Stimulated activated CD4-positive, alpha-beta T cell treated with anti-CD3 and anti-CD28 coated beads, Interleukin-1b, Interleukin-23, amount 100 ng/mL, for 24 hours (primary cell): ENCODE measurements at places on chromosomes 3 and 15.

- DNase-seq: no peak
Observed at GRCh38 chr3:43346978-43347749, 60.8 kb downstream of the SNRK start.

DNA sequence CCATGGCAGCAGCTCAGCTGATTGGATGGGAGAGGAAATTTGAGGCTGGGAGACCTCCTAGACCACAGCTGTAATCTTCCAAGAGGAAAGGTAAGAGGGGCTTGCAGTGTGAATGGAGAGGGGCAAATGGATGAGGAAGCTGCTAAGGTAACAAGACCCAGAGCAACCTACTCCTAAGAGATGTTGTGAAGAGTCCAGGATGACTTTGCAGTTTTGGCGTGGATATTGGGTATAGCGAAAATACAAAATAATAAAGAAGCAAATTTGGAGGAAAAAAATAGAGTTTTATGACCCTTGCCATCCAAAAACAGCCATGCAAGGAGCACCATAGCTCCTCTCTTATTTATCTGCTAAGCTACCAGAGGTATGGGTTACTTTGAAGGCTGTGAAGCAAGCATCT is 186.6 kb downstream of the GREM1 start:
- no peak for DNase-seq

DNA sequence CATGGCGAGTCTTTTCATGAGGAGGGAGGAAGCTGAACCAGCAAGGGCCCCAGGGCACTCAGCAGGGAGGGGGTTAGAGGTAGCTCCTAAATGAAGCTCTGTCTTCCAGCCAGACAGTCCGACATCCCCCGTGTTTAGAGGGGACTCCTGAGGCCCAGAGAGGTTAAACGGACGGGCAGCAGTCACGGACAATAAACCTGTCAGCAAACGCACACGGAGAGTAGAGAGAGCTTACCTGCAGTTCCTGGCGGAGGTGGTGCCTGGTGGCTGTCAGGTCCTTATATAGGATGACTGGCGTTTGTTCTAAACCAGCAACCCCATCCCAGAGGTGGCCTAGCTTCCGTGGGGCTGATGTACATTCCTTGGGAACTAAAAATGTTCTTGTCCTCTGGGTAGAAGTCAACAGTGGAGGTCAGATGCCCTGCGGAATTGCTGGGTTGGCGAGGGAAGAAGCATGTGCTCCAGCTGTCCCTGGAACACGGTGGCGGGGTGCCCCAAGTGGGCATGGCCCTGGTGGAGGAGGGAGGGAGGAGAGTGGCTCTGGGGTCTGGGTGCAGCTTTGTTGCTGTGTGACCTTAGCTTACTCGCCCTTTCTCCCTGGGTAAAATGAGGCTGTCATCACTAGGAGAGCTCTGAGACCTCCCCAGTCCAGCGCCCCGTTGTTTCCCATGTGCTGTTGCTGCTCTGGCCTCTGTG is 2.1 kb downstream of the GHRL start:
- no peak for DNase-seq

- DNase-seq: no peak
Observed at GRCh38 chr3:141729240-141729639, 8.9 kb upstream of the RNF7 start.

- no peak for DNase-seq
Observed at GRCh38 chr15:78641102-78641748, at the start of gene CHRNB4. Gene CHRNB4, minus strand, starts transcription at chr15:78641210. Its CDS starts 77 bp downstream, at chr15:78641133.

GRCh38 chr3:148466143-148466542 is 231.6 kb upstream of the AGTR1 start:
- no peak for DNase-seq

- DNase-seq: no peak
Observed at GRCh38 chr3:158381262-158381868, 189.6 kb upstream of the MLF1 start.

- DNase-seq: no peak
Observed at GRCh38 chr3:122318620-122319019, 6.4 kb upstream of the CSTA start.

- DNase-seq: no peak
Observed at GRCh38 chr15:69042531-69042930, 28.0 kb downstream of the NOX5 start.

DNA sequence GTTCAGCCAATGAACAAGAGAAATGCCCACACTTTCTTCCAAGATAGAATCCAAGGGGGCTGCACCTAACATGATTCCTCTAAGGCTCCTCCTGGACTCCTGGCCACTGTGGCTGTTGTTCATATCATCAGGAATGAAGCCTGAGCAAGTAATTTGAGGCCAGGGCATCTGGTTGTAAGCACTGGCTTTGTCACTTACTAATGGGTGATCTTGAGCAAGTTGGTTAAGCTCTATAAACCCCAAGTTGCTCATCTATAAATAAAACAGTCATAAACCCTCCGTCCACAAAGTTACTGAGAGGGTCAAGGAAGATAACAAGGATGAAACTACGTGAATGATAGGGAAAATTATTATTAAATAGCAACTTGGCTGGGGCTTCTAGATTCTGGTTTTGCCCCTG is 58.3 kb downstream of the CDC25A start:
- no peak for DNase-seq
